ENCODE measurements at places on chromosomes 12 and 14. TPM values are rescaled to one million over a fixed set of nuclear protein-coding genes. Genes with fewer than 3 reads are reported as not detected.

ACOT4 gene
- 2.1 TPM for total RNA-seq

MRPL51 gene
- total RNA-seq: 322 TPM

EML1 gene
- 50.1 TPM for total RNA-seq

CLEC1A gene
- total RNA-seq: not detected

PRPF40B gene
- 6.1 TPM for total RNA-seq

DNAAF2 gene
- 11.7 TPM for total RNA-seq

CLEC1B gene
- not detected for total RNA-seq

DPY19L2 gene
- total RNA-seq: 1.7 TPM

WDR20 gene
- 22.2 TPM for total RNA-seq

TAS2R7 gene
- not detected for total RNA-seq

AMN gene
- total RNA-seq: 0.69 TPM

GARIN6 gene
- total RNA-seq: not detected

LGMN gene
- total RNA-seq: 58.4 TPM
